ENCODE measurements at places on chromosomes 2 and 18. TPM values are rescaled to one million over a fixed set of nuclear protein-coding genes. Genes with fewer than 3 reads are reported as not detected.

DNA sequence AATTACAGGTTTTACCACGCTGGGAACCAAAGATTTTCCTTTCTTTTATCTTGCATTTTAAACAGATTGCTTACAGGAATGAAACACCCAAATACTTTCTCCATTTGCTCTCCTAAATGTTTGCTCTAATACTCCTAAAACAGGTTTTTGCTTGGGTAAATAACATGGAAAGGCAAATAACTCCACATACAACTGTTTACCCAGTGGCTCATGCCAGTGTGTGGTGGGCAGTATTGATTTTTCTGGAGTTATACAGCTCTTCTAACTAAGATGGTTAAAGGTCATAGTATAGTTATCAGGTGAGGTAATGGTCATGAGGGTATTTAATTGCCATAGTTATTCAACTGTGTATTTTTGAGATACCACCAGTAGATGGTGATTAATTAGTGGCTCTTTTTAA lies 61.2 kb upstream of the RAB27B start:
- no peak overlapping the region for H3K27ac ChIP-seq
- H3K4me1 ChIP-seq = no peaks in the 10 kb centered on the region
- H3K4me3 ChIP-seq = no peak overlapping the region
- no peaks in the 10 kb centered on the region for H3K36me3 ChIP-seq
- no peak for DNase-seq

GRCh38 chr2:31828891-31829290 lies 181.9 kb downstream of the MEMO1 start:
- no peak overlapping the region for H3K4me3 ChIP-seq
- no peaks in the 10 kb centered on the region for H3K27me3 ChIP-seq
- no peak overlapping the region for H3K27ac ChIP-seq
- DNase-seq = no peak
- H3K4me1 ChIP-seq = no peaks in the 10 kb centered on the region

DNA sequence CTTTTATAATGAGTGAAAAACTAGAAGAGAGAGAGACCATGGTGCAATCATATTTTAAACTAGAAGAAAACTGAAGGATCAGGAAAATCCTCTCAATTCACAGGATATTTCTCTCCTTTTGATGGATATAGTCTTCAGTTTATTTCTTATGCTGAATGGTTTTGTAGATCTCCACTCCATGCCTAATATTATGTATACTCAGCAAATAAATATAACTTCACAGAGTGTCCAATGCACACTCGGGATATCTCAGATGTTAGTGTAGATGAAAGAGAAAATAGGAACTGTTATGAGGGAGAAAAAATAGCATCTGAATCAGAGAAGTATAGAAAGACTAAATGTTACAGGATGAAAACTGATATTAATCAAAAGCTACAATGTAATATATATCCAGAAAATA lies 1324.5 kb upstream of the PIK3C3 start:
- H3K36me3 ChIP-seq = no peaks in the 10 kb centered on the region
- DNase-seq = no peak

- DNase-seq = no peak
- no peaks in the 10 kb centered on the region for H3K27me3 ChIP-seq
- no peak overlapping the region for H3K27ac ChIP-seq
- H3K4me3 ChIP-seq = no peak overlapping the region
- H3K36me3 ChIP-seq = no peaks in the 10 kb centered on the region
These were observed 9.9 kb downstream of the IER3IP1 start for GRCh38 chr18:47166294-47166693.

DNA sequence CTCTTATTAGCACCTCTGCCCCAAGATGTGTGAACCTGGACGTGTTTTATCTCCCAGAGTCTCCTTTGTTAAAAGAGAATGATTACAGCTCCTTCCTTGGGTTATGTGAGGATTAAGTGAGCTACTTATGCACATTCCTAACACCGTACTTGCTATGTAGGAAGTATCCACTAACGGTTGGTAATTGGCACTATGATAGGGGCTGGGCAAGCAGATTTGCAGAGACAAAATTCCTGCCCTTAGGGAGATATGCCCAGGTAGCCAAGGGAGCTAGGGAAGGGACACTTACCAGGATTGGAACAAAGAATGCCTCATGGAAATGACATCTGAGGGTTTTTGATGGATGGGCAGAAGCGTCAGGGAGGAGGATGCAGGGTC lies 11.5 kb upstream of the ALPK2 start:
- no peaks in the 10 kb centered on the region for H3K36me3 ChIP-seq
- H3K4me1 ChIP-seq = no peaks in the 10 kb centered on the region
- no peaks in the 10 kb centered on the region for H3K27me3 ChIP-seq
- DNase-seq = no peak

GRCh38 chr2:186274936-186275575 lies 211.0 kb upstream of the ZC3H15 start:
- H3K36me3 ChIP-seq = no peaks in the 10 kb centered on the region
- DNase-seq = no peak

EPB41L5 gene
- 36.0 TPM for total RNA-seq

Data from colonic mucosa (tissue), 4 donors.